Naive thymus-derived CD8-positive, alpha-beta T cell (primary cell): ENCODE measurements at places on chromosomes 11 and 22. TPM values are rescaled to one million over a fixed set of nuclear protein-coding genes. Genes with fewer than 3 reads are reported as not detected.

GRCh38 chr22:21731503-21731902 lies 4.1 kb downstream of the YPEL1 start:
- DNase-seq = no peak

GRCh38 chr22:17446698-17447097 lies 77.4 kb downstream of the CECR2 start:
- DNase-seq = no peak

DNA sequence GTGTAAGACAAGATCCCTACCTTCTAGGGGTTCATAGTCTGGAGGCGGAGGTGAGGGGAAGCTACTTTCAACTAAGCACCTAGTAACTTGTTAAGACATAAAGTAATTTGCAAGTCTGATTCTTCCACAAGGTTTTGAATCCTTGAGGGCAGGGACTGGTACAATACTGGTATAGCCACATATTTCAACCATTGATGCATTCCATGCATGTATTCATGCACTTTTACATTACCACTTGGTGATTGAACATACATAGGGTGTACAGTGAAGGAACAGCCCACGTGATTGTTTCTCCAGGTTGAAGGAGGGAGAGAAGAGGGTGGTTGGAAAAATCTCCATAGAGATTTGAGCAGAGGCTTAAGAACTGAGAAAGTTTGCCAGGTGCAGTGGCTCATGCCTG lies 62.0 kb upstream of the PAX6 start:
- DNase-seq = no peak

- DNase-seq = no peak
Observed at GRCh38 chr11:117219455-117219854, 12.4 kb downstream of the PCSK7 start.

DNA sequence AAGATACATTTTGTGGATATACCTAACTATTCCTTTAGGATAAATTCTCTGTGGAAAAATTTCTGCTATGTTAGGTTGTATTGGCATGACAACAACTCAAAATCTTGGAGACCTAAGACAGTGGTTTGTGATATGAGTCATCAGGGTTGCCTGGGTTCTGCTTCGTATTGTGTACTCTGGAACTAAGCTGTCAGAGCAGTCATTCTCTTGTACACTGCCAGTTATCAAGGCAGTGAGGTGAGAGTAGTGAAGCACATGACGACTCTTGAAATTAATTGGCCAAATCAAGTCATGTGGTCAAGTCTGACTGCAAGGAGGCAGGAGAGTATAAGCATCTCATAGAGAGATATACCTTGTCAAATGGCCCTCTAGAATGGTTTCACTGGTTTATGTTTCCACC lies 104.4 kb downstream of the FANCF start:
- no peak for DNase-seq

DNA sequence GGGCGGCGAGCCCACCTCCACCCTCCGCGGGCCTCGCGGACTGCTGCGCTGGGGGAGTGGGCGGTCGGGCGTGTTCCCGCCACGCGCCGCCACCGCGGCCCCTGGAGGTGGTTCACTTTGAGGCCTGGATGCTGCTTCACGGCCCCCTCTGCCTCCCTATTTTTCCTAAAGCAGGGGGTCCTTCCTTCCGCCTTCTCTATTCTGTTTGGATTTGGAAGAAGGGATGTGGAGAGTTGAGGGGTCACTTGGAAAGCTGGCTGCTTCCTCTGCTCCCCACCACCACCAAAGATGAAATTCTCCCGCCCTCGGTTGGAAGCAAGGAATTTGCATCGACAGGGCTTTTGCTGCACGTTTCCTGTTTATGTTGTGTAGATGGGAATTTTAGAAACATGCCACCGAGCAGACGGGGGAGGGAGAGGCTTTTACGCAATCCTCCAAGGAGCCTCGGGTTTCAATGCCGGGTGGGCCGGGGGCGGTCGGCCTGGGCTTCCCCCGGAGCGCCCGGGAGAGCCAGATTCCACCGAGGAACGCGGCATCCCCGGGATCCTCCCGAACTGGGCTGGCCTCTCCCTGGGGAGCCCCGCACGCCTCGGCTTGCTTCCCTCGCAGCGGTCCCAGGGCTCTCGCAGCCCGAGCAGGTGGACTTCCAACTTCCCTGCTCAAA lies 403 bp upstream of the SBF2 start:
- no peak for DNase-seq

GRCh38 chr11:111010391-111011274 lies 234.9 kb upstream of the POU2AF2 start:
- DNase-seq = no peak

GRCh38 chr11:120499088-120499487 lies 12.5 kb upstream of the GRIK4 start:
- no peak for DNase-seq

- no peak for DNase-seq
Observed at GRCh38 chr11:74154620-74155281, 16.1 kb downstream of the C2CD3 start.

Gene MCM5
- 68.1 TPM for total RNA-seq

Gene C22orf15
- total RNA-seq = 4.1 TPM

Gene RFPL1
- total RNA-seq = not detected

Gene MDK
- total RNA-seq = 7.2 TPM

Gene DCHS1
- 14.9 TPM for total RNA-seq
